ENCODE measurements at places on chromosomes 12 and 14.

- DNase-seq = no peak
These were observed 18.0 kb upstream of the ATF7 start for GRCh38 chr12:53644133-53644532.

- DNase-seq = no peak
These were observed 113.1 kb downstream of the TTC6 start for GRCh38 chr14:37708481-37708880.

DNA sequence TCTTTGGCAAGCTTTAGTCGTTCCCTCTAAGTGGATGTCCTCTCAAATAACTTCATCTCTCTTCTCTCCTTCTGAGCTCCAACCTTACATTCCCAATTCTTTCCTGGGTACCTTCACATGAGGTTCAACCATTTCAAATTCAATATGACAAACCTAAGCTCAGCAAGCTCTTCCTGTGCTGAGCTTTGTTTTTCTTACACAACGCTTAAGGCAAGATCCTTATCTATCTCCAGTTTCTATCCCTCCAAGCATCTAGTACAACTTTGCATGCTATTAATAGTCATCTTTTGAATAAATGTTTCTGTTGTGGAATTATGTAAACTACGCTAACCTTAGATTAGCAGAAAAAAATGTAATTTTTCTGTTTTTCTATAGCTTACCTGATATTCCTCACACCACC, 63.7 kb upstream of the IFNG-AS1 start:
- DNase-seq = no peak

GRCh38 chr14:50469982-50470381, 62.4 kb downstream of the MAP4K5 start:
- DNase-seq = no peak

DNA sequence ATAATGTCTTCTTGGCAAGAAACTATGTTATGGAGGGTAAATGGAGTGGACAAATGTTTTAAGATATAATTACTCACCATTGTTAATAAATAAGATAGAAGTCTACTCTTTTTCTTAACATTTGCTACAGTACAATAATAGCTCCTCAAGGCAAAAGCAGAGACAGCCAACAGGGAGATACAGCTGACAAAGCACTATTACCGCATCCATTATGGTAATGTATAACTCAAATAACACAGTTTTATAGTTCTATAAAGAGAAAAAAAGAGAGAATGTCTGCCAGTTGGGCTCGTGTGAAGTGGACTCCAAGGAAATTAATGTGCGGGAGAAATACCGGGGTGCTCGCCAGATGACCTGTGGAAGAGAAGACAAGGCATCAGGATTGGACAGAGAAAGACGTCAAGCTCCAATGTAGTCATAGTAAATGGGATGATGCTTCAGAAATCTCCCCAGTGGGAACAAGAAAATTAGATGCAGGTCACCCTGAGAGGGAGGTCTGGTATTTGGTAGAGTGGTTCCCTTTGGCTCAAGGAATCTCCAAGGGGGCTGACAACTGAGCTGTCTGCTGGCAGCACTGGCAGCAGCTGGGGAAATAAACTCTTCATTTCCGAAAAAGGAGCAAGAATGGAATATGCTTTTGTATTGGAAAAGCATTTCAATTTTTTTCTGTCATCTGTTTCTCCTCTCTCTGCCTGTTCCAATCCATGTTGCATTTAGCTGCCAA, 343.9 kb downstream of the LRFN5 start:
- no peak for DNase-seq

DNA sequence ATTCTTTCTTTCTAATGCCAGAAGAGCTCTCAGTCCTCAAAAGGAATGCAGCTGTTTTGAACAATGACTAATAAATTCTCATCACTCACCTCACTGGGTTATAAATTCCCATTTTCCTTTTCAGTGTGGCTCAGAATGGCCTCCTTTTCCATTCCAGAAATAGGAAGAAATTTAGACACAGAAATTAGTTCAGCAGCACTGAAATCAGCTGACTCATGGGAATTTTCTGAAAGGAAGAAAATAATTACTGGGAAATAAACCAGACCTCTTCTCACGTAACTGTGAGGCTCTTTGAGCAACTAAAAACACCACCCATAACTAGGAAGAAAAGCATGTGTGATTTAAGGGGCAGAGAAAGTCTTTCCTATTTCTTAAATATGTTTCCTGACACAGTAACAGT, 23.8 kb downstream of the CD163 start:
- no peak for DNase-seq

- DNase-seq = no peak
These were observed 81.9 kb upstream of the ATF7IP start for GRCh38 chr12:14283489-14284144.

GRCh38 chr14:97022741-97023140, 225.6 kb downstream of the VRK1 start:
- DNase-seq = no peak

DNA sequence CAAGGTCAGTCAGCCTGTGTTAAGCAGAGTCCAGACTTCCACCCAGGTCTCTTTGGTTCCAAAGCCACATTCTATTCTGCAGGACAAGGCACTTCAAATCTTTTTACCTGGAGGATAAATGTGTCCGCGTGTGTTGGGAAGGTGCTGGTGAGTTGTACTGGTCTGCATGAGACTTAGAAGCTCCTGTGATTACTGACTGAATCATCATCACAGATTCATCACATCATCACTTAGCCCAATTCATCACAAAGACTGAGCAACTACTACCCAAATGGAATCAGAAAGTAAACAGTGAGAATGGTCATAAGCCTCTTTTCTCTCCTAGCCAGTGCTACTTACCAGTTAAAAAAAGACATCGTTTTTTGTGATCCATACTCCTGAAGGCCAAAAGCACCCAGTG, 5.3 kb downstream of the SLC15A5 start:
- DNase-seq = no peak

DNA sequence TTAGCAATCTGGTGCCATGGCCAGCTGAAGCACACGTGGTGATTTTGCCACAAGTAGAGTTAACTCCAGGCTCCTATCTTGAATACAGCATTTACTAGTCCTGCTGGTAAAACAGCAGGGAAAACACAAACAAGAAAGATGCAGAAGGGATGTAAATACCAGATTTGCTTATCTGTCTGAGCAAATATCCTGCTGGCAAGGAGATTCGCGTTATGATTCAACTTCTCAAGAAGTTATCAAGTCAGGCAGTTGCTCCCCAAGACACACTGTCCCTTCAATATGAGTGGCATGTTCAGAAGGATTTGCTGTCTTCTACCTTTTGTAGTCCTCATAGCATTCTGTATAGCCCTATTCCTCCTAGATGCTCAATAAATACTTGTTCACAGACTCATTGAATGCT, 171.2 kb upstream of the EGLN3 start:
- no peak for DNase-seq

DNA sequence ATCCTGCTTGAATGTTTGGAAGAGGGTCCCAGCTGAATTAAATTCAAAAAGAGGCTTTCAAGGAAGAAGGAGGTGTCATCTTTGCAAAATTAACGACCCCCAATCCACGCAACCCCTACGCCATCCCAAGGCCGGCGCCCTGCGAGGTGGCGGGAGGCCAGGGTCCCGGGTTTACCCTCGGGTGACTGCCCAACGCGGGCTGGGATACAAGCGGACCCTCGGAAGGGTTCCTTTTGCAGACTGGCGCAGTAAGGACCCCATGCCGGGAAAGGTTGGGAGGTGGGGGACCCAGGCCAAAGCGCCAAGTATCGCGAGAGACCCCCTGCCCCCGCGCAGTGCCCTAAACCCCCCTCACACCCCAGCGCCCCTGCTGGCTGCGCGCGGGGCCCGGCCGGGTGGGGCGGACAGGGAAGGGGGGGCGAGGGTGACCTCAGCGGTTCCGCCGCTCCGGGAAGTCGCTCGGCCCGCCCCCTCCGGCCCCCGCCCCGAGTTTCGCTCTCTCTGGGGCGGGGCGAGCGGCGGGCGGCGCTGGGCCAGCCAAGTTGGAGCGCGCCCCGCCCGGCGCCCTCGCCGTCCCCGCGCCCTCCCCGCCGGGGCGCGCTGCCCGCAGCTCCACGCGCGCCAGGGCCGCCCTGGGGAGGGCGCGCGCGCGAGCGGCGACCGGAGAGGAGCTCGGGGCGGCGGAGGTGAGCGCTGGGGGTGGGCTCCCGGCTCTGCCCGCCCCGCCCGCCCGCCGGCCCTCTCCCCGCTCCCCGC, 708 bp upstream of the ZBTB42 start:
- peak; percentile 47 for DNase-seq

DNA sequence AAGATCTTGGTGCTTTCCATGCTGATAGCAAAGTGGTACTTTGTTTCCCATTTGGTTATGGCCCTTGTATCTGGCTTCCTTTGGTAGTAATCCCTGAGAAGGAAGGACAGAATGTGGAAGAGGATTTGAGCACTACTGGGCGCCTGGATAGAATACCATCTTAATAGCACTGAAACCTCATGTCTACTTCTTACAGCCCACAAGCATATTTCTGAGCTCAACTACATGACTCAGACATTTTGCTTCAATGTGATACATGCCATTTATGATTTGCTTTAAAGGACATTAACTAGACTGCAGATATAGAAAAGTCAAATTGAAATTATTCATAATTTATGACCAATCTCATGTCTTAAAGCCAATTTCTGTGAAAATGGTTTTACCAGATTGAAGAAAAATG, 80.4 kb downstream of the LIN7A start:
- no peak for DNase-seq

DNA sequence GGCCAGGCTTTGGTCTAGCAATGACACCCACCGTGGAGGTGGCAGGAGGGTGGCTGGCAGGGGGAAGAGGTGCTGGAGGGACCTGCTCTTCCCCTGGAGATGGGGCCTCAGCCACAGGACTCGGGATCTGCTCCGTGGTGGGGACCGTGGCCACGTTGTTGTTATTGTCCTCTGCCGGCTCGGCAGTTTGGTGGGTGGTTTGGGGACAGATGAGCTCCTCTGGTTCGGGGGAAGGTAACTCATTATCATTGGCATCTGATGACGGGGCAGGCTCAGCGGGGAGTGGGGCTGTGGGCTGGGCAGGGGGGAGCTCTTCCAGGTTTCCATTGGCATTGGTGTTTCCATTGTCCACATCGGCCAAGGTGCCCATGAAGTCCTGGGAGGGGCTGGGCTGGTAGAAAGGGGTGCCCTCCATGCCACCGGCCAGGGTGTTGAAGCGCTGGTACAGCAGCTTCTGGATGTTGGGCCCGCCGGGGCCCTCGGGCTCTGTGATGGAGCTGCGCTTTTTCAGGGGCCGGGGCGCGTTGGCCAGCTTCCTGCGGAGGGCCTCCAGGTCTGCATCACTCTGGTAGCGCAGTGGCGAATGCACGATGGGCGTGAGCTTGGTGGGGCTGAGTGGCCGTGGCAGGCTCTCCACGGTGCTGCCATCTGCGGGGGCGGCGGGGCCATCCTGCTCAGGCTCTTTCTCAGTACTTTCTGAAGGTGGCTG, 24.3 kb downstream of the ZFYVE21 start:
- no peak for DNase-seq

DNA sequence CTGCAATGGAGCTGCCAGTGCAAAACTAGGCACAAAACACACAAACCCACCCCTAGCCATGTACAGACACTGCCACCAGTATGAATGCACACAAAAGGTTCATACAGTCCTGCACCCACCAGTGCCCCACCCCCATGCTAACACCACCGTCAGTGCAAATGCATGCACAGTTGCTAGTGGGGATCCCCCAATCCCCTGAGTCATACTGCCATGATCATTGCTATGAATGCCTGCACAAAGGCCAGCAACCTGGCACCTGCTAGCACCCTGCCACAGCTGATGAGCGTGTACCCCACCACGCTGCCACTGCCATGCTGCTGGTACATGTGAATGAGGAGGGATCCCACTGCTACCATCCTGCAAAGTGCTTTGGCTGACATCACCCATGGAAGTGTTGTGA, 23.9 kb downstream of the PZP start:
- no peak for DNase-seq

GRCh38 chr12:19299765-19300164, 139.5 kb upstream of the AEBP2 start:
- DNase-seq = no peak

DNA sequence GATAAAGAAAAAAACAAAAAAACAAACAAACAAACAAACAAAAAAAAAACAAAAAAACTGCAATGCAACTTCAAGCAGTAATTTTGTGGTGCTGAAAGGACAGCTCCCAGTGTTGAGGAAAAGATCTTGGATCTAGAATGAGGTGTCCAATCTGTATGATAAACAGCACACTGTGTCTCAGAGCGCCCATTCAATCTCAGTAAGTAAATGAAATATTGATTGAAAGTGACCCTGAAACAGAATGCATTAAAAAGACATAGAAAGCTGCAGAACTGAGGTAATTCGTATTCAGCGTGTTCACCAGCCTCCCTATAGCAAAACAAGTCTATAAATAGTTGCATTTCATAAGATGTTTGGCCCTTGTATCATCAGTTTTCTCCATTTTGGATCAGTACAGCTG, 153.0 kb downstream of the NOVA1 start:
- DNase-seq = no peak

DNA sequence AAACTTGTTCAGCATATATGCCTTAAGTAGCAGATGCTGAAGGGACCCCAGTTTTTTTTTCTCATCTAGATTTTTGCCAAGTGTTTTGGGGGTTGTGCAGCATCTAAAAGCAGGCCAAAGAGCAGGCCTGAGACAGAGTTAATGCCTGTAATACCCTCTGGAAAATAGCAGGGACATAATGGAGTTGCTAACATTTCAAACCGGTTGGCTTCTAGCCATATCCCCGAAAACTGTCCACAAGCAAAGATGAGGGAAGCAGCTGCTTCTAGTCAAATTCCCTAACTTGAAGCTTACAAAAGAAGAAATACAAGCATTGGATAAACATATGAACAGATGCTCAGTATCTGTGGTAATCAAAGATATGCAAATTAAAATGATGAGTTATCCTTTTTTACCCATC, 52.1 kb upstream of the AEBP2 start:
- no peak for DNase-seq

- DNase-seq = no peak
These were observed 52.3 kb downstream of the SLC25A47 start for GRCh38 chr14:100375266-100375962.

DNA sequence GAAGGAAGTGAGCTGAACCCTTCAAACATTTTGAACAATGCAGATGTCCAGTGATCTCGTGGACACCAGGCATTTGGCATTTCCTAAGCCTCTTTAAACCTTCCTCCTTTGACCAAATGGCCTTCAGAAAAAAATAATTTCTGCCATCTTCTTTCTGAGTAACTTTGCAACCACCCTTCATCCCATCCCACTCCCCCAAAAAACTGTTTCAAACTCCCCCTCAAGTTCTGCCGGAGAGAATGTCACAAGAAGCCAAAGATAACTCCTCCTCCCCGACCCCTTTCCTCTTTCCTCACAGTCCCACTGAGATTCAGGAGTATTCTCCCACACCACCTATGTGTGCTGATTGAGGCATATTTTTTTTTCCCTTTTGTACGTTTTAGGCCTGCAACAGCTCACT, 1.7 kb downstream of the KSR2 start:
- DNase-seq = no peak

DNA sequence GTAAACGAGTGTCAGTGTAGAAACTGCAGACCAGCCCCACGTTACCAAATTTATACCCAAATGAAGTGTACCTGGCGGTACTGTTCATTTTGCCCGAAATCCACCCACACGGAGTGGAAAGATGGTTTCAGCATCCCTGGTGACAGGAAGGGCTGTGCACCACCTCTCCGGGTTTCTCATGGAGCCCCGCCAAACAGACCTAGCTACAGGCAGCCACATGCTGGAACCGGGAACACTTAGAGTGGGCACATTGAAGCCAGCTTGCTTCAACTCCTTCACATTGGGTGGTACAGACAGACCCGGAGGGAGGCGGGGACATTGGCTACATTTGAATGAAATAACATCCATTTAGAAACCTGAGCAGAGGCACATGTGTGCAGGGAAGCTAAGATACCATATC, 84.4 kb downstream of the PPP2R5C start:
- no peak for DNase-seq

- DNase-seq = no peak
These were observed 190.9 kb upstream of the RASSF8 start for GRCh38 chr12:25767606-25768005.
